ENCODE measurements at places on chromosomes 2 and 18.
A peak's percentile ranks its signal among the peaks of the same experiment; 100 is the strongest.

DNA sequence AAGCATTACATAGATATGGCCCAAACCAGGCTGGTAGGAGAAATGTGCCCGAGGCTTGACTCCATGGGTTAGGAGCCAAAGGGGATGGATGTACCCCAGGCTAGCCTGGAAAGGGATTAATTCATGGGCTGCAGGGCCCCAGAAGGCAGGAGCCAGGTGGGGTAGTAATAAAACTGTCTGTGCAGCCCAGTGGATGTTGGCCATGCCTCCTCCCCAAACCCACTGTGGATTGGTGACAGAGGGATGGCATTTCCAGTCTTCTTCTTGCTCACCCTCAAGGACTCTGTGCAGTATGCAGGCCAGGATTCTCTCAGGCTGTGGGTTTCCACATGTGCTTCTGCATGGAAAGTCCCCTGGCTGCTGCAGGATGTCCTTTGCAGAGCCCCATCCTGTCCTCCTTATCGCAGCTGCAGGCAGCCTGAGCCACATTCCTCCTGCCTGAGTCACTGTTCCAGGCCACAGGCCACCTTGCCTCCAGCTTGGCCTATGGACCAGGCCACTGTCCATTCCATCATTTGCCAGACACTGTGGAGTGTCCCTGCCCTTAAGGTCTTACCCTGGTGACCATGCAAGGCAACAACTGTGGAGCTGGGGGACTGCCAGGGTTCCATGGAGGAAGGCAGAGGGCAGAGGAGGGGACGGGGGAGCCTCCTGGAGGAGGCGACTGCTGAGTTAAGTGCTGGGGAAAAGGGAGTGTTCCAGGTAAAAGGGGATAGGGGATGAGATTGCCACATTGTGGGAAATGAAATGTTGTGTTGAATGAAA lies 38.9 kb downstream of the INO80C start:
- no peaks in the 10 kb centered on the region for H3K4me1 ChIP-seq
- H3K27ac ChIP-seq = no peak overlapping the region
- no peak overlapping the region for H3K4me3 ChIP-seq
- no peaks in the 10 kb centered on the region for H3K27me3 ChIP-seq
- H3K36me3 ChIP-seq = no peaks in the 10 kb centered on the region

- no peak overlapping the region for H3K4me3 ChIP-seq
- no peaks in the 10 kb centered on the region for H3K27me3 ChIP-seq
- H3K27ac ChIP-seq = no peak overlapping the region
These were observed 154.3 kb downstream of the UXS1 start for GRCh38 chr2:106039634-106040315.

DNA sequence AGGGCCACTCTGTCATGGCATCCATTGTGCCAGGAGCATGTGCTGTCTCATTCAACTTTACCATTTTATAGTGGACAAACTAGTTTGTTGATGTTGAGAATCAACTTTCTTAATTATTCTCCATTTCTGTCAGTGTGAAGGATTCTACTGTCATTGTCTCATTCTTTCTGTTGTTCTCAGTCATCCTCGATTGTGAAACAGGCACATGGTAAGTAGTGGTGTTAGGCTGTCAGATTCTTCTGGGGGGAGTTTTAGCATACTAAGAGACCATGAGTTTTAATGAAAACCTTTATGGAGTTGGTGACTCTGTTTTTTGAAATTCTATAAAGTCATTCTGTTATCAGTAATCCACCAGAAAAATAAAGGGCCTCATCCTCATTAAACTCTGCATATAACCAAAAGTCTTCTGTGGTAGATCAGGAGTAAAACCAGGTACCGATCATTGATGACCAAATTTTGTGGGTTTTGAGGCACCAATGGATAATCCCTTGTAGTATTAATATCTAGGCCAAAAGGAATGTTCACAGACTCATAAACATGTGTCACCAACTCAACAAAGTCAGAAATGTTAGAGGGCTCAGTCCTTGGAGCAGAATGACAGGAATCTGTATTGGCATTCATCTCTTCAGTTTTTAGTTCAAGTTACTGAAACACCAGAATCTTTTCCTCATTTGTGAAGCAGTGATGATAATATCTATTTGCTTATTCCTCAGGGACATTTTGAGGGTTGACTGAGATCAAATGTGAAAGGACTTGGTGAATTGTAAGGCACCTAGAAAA lies 73.2 kb downstream of the CERS6 start:
- no peaks in the 10 kb centered on the region for H3K4me1 ChIP-seq
- H3K36me3 ChIP-seq = no peaks in the 10 kb centered on the region
- H3K27me3 ChIP-seq = no peaks in the 10 kb centered on the region
- H3K27ac ChIP-seq = no peak overlapping the region
- no peak for DNase-seq

GRCh38 chr2:113157897-113158753 lies 15.6 kb upstream of the PSD4 start:
- H3K27ac ChIP-seq = peak overlapping the region; percentile 54
- H3K27me3 ChIP-seq = no peaks in the 10 kb centered on the region
- no peaks in the 10 kb centered on the region for H3K36me3 ChIP-seq
- H3K4me1 ChIP-seq = peaks cover 13% of the 10 kb centered on the region

DNA sequence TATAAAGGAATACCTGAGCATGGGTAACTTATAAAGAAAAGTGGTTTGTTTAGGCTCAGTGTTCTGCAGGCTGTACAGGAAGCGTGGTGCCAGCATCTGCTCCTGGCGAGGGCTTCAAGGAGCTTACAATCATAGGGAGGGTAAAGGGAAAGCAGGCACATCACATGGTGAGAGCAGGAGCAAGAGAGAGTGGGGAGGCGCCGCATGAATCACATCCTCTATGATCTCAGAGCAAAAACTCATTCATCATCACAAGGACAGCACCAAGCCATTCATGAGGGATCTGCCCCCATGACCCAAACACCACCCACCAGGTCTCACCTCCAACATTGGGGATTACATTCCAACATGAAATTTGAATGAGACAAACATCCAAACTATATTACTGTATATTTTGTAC lies 32.5 kb downstream of the R3HDM1 start:
- no peak overlapping the region for H3K27ac ChIP-seq
- no peaks in the 10 kb centered on the region for H3K4me1 ChIP-seq
- H3K27me3 ChIP-seq = no peaks in the 10 kb centered on the region
- H3K4me3 ChIP-seq = no peak overlapping the region
- DNase-seq = no peak

- no peaks in the 10 kb centered on the region for H3K27me3 ChIP-seq
- no peak overlapping the region for H3K27ac ChIP-seq
- DNase-seq = no peak
- no peaks in the 10 kb centered on the region for H3K4me1 ChIP-seq
- H3K36me3 ChIP-seq = no peaks in the 10 kb centered on the region
These were observed 29.2 kb downstream of the DYTN start for GRCh38 chr2:206688990-206689389.

GRCh38 chr2:6914828-6915227 lies 2.4 kb upstream of the RNF144A start:
- H3K27ac ChIP-seq = no peak overlapping the region
- no peaks in the 10 kb centered on the region for H3K36me3 ChIP-seq
- peaks cover 14% of the 10 kb centered on the region for H3K27me3 ChIP-seq

DNA sequence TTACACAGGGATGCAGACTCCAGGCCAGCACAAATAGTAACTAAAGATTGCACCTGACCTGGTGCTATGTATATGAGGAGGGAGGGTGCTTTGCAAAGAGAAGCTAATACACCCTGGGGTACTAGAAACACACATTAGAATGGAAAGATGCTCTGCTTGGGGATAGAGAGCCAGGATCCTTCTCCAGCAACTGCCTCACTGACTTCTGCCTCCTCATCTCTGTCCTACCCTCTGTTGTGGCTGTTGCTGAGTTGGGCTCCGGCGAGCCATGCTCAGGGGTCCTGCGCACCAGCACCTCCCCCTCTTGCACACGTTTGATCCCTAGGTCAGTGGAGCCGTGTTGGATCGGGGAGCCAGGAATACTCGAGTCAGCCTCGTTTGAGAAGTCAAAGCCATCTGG lies 23.7 kb upstream of the ORC2 start:
- no peak overlapping the region for H3K4me3 ChIP-seq
- DNase-seq = no peak
- H3K4me1 ChIP-seq = no peaks in the 10 kb centered on the region

- no peak overlapping the region for H3K4me3 ChIP-seq
- no peak overlapping the region for H3K27ac ChIP-seq
- no peaks in the 10 kb centered on the region for H3K27me3 ChIP-seq
- no peaks in the 10 kb centered on the region for H3K4me1 ChIP-seq
These were observed 75.8 kb upstream of the MAP3K20 start for GRCh38 chr2:172999641-173000386.

DNA sequence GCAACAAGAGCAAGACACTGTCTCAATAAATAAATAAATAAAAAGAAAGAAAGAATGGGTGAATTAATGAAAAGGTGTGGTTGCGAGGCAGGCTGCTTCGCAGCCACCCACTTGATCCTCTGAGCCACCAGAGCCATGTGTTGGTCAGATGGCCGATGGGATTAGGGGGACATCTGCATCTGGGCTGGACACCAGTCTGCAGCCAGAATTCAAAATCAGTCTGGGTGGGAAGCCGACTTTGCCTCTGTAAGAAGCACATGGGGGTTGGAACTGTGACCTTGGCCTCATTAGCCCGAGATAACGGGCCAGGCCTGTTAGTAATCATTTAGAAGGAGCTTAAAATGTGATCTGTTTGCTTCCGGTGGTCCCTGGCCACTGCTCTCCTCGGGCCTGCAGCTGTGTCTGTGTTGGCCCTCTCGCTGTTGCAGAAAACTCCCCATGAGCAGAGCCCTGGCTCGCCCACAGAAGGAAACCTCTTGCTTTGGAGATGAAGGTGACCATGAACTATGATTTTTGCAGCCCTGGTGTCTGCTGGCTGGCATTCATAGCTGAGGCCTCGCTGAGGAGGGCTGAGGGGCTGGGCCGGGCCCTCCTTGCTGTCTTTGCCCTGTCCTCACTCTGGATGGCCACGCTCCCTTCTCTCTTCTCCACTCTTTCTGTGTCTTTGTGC lies 94.4 kb downstream of the DYSF start:
- no peaks in the 10 kb centered on the region for H3K36me3 ChIP-seq
- H3K4me1 ChIP-seq = peaks cover 3% of the 10 kb centered on the region
- no peak for DNase-seq
- no peak overlapping the region for H3K4me3 ChIP-seq

DNA sequence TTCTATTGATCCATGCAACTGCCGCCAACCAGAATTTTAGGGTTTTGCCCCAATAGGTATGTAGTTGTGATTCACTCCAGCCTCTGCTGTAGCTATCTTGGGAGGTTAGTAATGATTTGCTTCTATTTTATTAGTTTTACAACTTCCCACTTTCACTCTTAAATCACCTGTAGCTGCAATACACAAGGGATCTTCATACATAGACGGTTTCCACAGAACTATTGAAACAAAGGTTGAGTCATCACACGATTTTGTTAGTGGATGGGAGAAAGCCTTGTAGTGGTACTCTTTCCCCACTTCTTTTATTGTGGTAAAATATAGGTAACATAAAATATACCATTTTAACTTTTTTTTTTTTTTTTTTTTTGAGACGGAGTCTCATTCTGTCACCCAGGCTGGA lies 104.2 kb upstream of the SPRED2 start:
- H3K27ac ChIP-seq = no peak overlapping the region
- H3K4me3 ChIP-seq = no peak overlapping the region
- no peak for DNase-seq
- H3K27me3 ChIP-seq = no peaks in the 10 kb centered on the region
- H3K4me1 ChIP-seq = no peaks in the 10 kb centered on the region
- no peaks in the 10 kb centered on the region for H3K36me3 ChIP-seq

- H3K4me1 ChIP-seq = no peaks in the 10 kb centered on the region
- no peaks in the 10 kb centered on the region for H3K36me3 ChIP-seq
- H3K27me3 ChIP-seq = no peaks in the 10 kb centered on the region
- DNase-seq = no peak
These were observed 12.1 kb downstream of the SPIRE1 start for GRCh38 chr18:12645751-12646203.

GRCh38 chr18:35239314-35239713 lies 1.5 kb upstream of the ZNF397 start:
- H3K36me3 ChIP-seq = peaks cover 20% of the 10 kb centered on the region
- no peaks in the 10 kb centered on the region for H3K27me3 ChIP-seq
- no peak overlapping the region for H3K27ac ChIP-seq

GRCh38 chr2:17191223-17191622 lies 327.0 kb downstream of the RAD51AP2 start:
- H3K36me3 ChIP-seq = no peaks in the 10 kb centered on the region
- no peak for DNase-seq
- no peaks in the 10 kb centered on the region for H3K4me1 ChIP-seq
- H3K27me3 ChIP-seq = no peaks in the 10 kb centered on the region

- no peak for DNase-seq
- no peaks in the 10 kb centered on the region for H3K27me3 ChIP-seq
These were observed 94.3 kb upstream of the GLI2 start for GRCh38 chr2:120641366-120641771.

DNA sequence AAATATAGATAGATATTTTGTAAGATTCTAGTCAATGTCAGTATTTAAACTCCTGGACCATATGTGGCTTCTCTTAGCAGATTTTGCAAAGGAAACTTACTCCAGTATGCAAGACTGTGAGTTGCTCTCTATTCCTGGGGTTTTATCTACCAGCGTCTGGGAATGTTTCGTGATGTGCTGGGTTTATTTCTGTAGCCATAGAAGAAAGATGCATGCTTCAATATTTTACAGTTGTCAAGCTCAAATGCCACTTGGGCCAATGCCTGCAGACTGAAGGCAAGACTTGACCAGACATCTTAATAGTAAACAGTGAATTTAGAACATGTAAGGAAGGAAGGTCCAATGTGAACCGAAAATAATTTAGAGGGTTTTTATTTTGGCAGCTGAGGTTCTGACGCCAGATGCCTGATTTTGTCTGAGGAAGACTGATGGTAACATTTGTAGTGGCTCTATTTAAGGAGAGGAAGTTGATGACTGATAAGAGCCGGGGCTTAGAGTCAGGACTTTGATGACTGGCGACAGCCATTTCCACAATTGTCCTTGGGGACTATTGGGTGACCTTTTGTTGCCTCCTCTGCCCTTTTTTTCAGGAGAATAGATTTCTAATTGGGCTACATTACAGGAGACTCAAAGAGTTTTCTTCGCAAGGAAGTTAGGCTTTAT lies 154.3 kb downstream of the RAPGEF4 start:
- peaks cover 7% of the 10 kb centered on the region for H3K4me1 ChIP-seq
- DNase-seq = no peak
- no peak overlapping the region for H3K4me3 ChIP-seq
- H3K27ac ChIP-seq = no peak overlapping the region
- no peaks in the 10 kb centered on the region for H3K36me3 ChIP-seq

DNA sequence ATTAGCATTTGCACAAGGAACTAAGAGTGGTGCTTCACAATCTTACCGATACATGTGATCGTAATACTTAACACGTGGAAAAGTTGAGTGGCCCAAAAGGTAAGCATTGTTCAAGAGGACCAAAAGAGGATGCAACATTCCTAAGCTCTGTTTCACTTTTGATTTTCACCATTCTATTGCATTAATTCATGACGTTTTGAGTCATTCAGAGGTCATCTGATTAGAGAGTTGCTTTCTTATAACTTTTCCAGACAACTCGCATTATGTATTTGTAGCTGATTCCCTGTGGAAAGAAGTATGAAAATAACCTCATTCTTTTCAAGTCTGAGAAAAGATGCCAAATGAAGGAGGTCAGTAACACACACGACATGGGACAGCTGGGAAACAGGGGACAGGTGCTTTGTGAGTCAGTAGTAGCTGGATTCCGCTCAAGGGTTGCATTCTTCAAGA lies 344.4 kb downstream of the RND3 start:
- H3K4me3 ChIP-seq = no peak overlapping the region
- H3K36me3 ChIP-seq = no peaks in the 10 kb centered on the region
- H3K4me1 ChIP-seq = no peaks in the 10 kb centered on the region
- DNase-seq = no peak
- H3K27me3 ChIP-seq = no peaks in the 10 kb centered on the region
- no peak overlapping the region for H3K27ac ChIP-seq
